ENCODE measurements at places on chromosomes 12 and 14.

- no peak for DNase-seq
These were observed 160.8 kb downstream of the UNC79 start for GRCh38 chr14:93591506-93591905.

- no peak for DNase-seq
These were observed 9.4 kb downstream of the PSMB5 start for GRCh38 chr14:23025151-23025814.

DNA sequence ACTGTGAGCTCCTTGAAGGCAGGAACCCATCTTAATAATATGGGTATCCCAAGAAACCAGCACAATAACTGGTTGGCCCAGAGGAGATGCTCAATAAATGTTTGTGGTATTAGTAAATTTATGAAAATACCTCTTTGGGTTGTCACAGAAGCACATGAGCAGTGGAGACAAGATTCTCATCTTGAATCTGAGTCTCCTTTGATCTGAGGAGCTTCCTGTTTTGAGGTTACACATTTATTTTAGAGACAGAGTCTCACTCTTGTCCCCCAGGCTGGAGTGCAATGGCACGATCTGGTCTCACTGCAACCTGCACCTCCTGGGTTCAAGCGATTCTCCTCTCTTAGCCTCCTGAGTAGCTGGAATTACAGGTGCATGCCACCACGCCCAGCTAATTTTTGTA, 247.4 kb downstream of the NRXN3 start:
- no peak for DNase-seq

DNA sequence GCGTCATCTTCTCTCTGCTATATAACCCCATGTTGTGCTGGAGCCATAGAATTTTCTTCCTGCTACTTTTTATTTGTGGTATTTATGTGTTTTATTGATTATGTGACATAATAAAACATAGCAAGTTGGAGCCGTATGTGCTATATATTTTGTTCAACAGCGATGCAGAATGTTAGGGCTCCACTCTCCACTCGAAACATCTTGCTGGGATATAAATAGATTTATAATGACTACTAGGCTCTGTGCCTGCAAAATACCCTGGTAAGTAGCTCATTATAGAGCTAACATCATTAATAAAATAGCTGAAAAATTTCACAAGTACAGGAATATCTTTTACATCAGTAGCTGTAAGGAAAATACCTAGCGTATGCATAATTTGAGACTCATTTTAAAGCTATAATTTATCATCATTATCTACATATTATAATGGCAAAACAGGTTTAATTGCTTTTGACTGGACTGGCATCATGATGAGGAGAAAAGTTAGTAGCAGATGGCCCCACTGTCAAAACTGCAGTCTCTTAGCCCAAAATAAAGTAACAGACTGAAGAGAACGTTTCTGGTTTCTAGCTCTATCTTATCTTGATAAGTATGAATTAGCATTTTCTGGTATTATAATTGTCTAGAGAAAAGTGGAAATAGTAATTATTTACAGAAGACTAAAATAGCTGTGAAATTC, 263.0 kb downstream of the NEDD1 start:
- DNase-seq: no peak

GRCh38 chr12:49033611-49034285, 15.2 kb upstream of the PRKAG1 start:
- no peak for DNase-seq

DNA sequence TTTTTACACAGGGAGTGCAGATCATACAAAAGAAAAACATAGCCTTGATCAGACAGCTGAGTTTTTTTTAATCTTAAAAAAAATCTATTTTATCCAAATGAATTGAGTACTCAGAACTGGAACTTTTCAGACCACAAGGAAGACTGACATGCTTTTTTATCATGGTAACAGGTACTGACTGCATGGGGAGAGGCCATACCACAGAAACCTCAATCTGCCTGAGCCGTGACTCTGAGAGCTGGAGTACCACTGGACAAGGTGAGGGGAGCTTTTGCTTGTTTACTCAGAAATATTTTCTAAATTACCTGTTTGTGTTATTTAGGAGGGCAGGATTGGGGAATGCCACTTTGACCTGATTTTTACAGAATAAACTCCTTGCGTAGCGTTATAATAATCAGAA, 143.9 kb downstream of the ALX1 start:
- no peak for DNase-seq

- no peak for DNase-seq
These were observed 127.2 kb downstream of the LRRK2 start for GRCh38 chr12:40351976-40352375.

DNA sequence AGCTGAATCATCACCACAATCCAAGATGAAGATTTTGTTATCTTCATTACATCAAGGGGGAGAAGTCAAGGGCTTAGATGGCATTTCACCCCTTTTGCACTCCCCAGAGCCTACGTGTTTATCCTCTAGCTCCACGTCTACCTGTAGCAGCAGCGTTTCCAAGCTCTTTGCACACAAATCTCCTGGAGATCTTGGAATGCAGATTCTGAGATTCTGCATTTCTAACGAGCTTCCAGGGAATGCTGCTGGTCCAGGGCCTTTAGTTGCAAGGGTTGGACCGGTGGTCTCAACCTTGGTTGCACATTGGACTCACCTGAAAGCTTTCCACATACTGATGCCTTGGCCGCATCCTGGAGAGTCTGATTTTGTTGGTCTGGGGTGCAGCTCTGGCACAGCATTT, 49.5 kb upstream of the STON2 start:
- DNase-seq: no peak

DNA sequence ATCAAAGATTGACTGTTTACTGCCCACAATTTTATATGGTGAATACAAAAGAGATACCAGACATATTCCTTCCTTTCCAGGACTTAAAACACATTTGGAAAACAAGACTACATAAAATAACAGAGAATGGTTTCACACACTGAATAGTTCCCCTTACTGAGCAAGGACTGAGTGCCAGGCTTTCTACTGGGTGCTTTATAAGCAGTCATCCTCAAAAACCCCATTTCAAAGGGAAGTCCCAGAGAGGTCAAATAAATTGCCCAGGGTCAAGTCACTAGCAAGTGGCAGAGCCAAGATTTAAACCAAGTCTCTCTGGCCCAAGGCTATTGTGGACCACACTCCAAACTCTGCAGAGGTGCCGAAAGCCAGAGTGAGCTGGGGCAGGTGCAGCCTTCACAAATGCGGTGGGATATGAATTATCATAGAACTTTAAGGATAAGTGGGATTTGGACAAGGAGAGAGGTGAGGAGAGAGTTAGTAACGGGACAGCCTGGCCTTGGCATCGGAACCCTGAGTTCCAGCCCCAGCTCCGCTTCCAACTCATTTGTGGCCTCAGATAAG, 9.1 kb upstream of the RPAP3 start:
- DNase-seq: no peak

DNA sequence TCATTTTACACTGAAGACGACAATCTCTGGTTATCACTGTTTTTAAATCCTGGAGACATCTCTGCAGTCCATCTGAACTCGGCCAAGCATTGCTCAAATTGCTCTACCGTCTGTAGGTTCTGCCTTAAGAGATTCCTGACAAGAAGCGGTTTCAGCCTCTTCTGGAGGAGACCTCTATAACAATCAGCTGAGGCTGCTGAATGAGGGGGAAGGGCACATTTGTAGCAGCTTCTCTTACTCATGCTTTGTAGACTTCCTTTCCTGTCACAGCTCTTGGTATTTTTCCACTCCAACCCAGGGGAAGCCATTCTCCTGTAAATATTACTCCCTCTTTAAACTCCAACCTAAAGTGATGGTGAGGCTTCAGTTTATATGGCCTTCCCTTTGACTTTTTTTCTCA, 3.0 kb downstream of the ARG2 start:
- DNase-seq: no peak

GRCh38 chr12:47557386-47557785, 148.4 kb downstream of the RPAP3 start:
- DNase-seq: no peak

- DNase-seq: peak; percentile 5
These were observed 50.8 kb upstream of the PTHLH start for GRCh38 chr12:28023156-28023887.

GRCh38 chr12:52280796-52281560, 6.5 kb downstream of the KRT86 start:
- peak; percentile 66 for DNase-seq

GRCh38 chr12:110760204-110760609, 17.5 kb upstream of the PPP1CC start:
- no peak for DNase-seq

GRCh38 chr14:95998656-95999055, 40.5 kb upstream of the C14orf132 start:
- no peak for DNase-seq

GRCh38 chr12:53493610-53494391, 5.5 kb downstream of the MAP3K12 start:
- no peak for DNase-seq

DNA sequence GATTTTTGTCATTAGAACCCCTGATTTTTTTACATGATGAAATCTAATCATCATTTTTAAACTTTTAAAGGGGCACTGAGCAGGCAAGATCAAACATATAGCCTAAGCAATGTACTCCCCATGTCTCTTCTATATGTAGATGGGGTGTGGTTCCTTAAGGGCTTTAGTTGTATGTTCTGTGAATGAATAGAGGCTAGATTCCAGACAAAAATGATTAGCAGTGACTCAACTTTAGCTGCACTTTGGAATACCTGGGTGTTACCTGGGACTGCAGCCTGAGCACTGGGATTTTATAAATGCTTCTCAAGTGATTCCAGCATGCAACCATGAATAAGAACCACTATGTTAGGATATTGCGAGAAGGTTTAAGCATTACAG, 256.7 kb upstream of the PLEKHG7 start:
- DNase-seq: no peak

- no peak for DNase-seq
These were observed 34.1 kb downstream of the PLEKHG3 start for GRCh38 chr14:64738281-64738804.

DNA sequence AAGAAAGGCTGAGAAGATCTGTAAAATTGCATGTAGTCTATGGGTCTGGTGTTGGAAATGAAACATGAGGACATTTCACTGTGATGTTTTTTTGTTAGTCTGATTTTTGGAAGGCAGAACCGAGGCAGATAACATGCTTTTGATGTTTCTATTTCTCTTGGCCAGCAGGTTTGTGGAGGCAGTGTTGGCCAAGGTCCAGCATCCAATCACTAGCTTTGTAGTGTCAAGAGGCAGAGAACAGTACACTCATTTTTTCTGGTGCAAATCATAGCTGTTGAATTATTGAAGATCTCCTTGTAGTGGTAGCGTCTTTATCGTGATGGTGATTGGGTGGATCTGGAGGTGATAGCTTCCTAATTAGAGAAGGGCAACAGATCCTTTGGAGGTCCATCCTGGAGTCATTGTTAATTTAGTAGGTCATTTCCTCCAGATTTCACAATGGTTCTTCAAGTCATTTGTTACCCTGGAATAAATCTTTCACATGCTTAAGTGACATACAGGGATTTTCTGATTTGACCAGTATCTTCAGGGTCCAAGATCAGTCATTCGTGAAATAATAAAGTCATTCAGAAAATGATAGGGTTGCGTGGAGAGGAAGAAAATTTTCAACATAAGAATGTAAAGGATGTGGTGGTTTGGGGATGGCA, 252.4 kb upstream of the CPNE8 start:
- no peak for DNase-seq

DNA sequence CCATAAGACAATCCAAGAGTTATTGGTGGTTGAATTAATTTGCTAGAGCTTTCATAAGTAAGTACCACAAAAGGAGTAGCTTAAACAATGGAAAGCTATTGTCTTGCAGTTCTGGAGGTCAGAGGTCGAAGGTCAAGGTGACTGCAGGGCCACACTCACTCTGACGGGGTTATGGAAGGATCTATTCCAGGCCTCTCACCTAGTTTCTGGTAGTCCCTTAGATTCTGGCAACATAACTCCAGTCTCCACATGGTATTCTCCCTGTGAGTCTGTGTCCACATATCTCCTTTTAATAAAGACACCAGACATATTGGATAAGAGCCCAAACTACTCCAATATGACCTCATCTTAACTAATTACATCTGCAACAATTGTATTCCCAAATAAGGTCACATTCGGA, 273.4 kb downstream of the FOXN3 start:
- no peak for DNase-seq

GRCh38 chr12:58341791-58342190, 400.4 kb downstream of the ATP23 start:
- peak; percentile 63 for DNase-seq

GRCh38 chr12:82862876-82863649, 176.4 kb downstream of the TMTC2 start:
- DNase-seq: no peak

- DNase-seq: no peak
These were observed 302.9 kb upstream of the TBX3 start for GRCh38 chr12:114986849-114987248.

- DNase-seq: no peak
These were observed 3.5 kb downstream of the SMCO2 start for GRCh38 chr12:27449893-27450534.

DNA sequence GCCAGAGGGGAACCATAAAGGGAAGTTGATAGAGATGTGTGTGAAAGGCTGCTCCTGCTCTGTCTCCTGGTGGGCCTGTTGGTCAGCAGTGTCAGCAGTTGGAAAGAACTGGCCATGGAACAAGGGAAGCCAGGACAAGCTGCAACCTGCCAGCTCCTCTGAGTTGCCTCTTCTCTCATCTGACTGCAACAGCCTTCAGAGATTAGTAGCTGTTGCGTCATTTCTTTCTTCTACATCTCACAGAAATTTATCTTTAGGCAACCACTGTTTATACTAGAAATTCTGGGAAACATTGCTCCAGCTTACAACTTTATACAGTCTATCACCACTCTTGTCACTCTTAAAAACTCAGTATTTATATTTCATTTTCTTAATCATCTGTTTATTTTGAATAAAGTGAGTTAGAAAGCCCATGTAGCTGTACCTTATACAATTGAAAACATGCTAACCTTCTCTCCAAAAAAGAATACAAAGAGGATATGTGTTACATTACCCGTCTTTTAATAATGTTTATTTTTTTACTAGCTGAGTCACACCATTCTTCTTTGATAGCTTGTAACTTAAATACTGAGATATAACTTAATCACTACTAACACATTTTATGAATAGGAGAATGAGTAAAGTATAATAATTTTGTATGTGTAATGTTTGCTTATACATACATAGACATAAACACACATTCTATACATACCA, 224.2 kb downstream of the LRFN5 start:
- no peak for DNase-seq

- DNase-seq: no peak
These were observed 44.8 kb downstream of the FOXN4 start for GRCh38 chr12:109264095-109264942.

- no peak for DNase-seq
These were observed 111.8 kb upstream of the CCND2 start for GRCh38 chr12:4161718-4162117.

GRCh38 chr12:28898038-28898437, 251.0 kb upstream of the FAR2 start:
- no peak for DNase-seq

GRCh38 chr12:115264605-115265004, 580.6 kb upstream of the TBX3 start:
- DNase-seq: no peak

GRCh38 chr12:89108265-89108664, 244.0 kb downstream of the DUSP6 start:
- DNase-seq: no peak

All from brain pericyte (primary cell).